Transverse colon (tissue), 4 donors: ENCODE measurements at places on chromosomes 2 and 18. TPM values are rescaled to one million over a fixed set of nuclear protein-coding genes. Genes with fewer than 3 reads are reported as not detected.
A peak's percentile ranks its signal among the peaks of the same experiment; 100 is the strongest.

- H3K4me1 ChIP-seq: no peaks in the 10 kb centered on the region
- no peaks in the 10 kb centered on the region for H3K36me3 ChIP-seq
- H3K27ac ChIP-seq: no peak overlapping the region
- H3K4me3 ChIP-seq: no peak overlapping the region
- DNase-seq: no peak
These were observed 142.4 kb downstream of the EN1 start for GRCh38 chr2:118705032-118705431.

CDH2 gene
- not detected for total RNA-seq

DNA sequence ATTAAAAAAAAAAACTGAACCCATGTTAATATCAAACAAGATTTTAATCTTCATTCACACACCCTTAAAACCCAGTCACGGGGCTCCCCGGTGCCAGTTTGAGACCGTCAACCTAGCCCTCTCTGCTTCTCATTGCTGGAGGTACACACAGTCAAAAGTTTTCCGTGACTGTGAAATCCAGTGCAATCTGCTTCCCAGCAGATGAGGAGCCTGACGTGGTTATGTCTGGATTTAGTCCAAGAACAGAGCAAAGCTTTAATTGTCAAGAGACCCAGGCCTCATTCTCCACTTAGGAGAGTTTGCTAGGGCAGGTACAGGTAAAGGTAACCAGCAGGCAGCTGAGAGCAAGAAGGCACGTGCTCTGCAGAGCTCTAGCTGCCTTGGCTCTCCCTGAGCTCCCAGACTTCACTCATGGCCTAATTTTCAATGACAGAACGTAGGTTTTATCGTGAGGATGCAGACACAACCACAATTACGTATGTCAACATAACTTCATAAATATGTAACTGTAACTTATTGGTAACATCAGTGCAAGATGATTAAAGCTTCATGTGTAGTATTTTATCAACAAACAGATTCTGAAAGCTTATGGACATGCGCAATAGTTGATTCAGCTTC lies 56.3 kb downstream of the SLC16A14 start:
- no peaks in the 10 kb centered on the region for H3K36me3 ChIP-seq
- no peaks in the 10 kb centered on the region for H3K27me3 ChIP-seq
- no peak overlapping the region for H3K27ac ChIP-seq
- DNase-seq: no peak
- no peaks in the 10 kb centered on the region for H3K4me1 ChIP-seq

AQP12B gene
- not detected for total RNA-seq

DNA sequence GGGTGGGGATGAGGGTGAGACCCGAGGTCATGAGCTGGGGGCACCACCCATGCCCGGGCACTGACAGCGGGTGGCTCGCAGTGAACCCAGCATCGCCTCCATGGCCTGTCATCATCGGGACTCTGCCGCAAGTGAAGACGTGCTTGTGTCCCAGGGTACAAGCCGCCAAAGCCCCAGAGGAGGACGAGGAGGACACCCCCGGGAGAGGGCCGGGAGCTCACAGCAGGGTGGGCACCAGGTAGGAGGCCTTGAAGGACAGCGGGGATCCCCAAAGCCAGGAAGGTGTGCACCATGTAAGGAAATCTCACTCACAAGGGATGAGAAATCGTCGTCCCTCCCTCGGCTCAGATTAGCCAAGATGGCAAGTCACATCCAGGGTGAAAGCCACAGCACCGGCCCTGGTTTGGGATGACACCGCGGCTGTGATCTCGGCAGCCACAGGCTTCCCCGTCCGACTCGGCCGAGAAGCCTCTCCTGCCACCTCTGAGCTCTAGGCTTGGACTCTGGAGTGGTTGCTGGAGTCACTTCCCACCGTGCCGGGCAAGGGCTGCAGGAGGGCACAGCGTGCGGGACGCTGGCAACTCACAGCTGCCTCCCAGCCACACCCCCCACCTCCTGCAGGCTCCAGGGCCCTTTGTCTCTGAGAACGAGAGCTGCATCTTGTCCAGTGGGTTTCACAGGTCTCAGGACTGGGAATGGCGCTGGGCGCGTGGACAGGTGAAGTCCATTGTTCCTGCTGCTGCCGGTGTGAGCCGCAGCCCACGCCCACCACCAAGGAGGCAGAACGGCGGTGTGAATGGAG lies 81.6 kb upstream of the CTDP1 start:
- peak; percentile 3 for DNase-seq
- no peaks in the 10 kb centered on the region for H3K36me3 ChIP-seq
- no peaks in the 10 kb centered on the region for H3K27me3 ChIP-seq
- no peaks in the 10 kb centered on the region for H3K4me1 ChIP-seq

DNA sequence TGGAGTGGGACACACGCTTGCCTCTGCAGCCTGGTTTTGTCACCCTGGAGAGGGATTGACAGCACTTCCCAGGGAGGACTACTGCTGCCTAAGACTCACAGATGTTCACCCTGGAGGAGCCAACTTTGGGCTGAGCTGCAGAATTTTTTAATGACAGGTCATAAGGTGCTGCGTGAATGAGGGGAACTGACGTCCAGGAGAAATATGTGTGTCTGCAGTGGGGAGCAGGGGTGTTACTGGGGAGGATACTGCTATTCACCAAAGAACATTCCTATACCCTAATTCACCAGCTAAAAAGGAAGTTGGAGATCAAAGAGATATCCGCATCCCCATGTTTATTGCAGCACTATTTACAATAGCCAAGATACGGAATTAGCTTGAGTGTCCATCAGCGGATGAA lies 144.4 kb downstream of the MGAT5 start:
- no peak for DNase-seq
- H3K27me3 ChIP-seq: no peaks in the 10 kb centered on the region
- no peaks in the 10 kb centered on the region for H3K36me3 ChIP-seq
- no peak overlapping the region for H3K27ac ChIP-seq

DNA sequence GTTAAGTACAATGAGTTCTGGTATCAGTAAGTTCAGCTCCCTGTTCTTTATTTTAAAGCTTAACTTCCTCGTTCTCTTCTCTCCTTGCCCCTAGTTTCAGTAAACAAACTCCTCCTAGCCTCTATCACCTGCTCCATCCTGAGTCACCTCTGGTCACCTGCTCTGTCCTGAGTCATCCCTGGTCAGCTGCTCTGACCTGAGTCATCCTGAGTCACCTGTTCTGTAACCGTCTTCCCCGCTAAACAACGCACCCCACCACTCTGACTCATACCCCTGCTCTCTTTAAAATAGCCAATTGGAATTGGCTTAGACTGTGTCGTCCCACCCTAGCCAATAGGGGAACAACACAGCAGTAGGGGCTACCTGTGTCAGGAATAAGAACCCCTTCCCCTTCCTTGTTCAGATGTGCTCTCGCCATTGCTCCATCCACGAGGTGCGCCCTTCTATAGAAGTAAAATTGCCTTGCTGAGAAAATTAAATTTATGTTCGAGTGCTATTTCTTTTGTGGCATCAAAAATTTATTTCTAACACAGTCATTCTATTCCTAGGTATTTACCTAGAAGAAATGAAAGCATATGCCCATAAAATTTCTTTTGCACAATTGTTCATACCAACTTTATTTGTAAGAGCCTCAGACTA lies 24.9 kb upstream of the RMND5A start:
- H3K4me3 ChIP-seq: no peak overlapping the region
- H3K36me3 ChIP-seq: no peaks in the 10 kb centered on the region

DNA sequence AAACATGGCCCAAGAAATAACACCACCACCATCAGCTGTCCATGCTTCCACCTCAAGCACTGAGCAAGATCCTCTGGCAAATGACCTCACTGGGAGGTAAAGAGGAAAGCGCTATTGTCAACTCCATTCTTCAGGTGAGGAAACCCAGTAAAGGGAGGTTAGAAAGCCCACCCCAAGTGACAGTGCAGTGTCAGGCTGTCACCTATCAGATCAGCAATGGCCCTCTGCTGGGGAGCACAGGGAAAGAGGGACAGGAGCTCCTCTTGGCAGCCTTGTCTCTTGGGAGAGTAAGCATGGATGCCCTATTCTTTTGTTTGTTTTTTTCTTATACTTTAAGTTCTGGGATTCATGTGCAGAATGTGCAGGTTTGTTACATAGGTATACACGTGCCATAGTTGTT lies 104.3 kb upstream of the DAPL1 start:
- H3K27ac ChIP-seq: no peak overlapping the region
- no peak for DNase-seq
- no peak overlapping the region for H3K4me3 ChIP-seq
- H3K27me3 ChIP-seq: no peaks in the 10 kb centered on the region

DNA sequence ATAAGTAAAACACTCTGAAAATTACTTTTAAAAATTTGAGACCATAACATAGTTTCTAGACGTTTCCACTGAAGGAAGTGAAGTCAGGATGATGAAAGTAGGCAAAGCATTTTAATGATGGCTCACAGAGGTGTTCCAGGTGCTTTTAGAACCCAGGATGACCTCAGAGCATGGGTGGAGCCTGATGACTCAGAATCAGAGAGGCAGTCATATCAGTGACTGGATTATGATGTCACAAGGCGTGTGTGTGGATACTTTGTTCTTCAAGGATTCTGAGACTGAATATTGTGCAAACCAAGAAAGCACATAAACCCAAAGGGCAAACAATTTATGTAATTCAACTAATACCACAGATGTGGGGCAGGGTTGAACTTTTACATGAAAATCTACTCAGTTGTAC lies 208.0 kb upstream of the FBXO11 start:
- DNase-seq: peak; percentile 61
- H3K36me3 ChIP-seq: no peaks in the 10 kb centered on the region
- no peaks in the 10 kb centered on the region for H3K4me1 ChIP-seq

GRCh38 chr18:59712311-59712710 lies 15.1 kb upstream of the CCBE1 start:
- H3K36me3 ChIP-seq: no peaks in the 10 kb centered on the region
- H3K4me3 ChIP-seq: no peak overlapping the region
- no peaks in the 10 kb centered on the region for H3K4me1 ChIP-seq
- no peaks in the 10 kb centered on the region for H3K27me3 ChIP-seq
- no peak for DNase-seq
- no peak overlapping the region for H3K27ac ChIP-seq

UGT1A5 gene
- total RNA-seq: 4.2 TPM

TEX44 gene
- total RNA-seq: not detected

DNA sequence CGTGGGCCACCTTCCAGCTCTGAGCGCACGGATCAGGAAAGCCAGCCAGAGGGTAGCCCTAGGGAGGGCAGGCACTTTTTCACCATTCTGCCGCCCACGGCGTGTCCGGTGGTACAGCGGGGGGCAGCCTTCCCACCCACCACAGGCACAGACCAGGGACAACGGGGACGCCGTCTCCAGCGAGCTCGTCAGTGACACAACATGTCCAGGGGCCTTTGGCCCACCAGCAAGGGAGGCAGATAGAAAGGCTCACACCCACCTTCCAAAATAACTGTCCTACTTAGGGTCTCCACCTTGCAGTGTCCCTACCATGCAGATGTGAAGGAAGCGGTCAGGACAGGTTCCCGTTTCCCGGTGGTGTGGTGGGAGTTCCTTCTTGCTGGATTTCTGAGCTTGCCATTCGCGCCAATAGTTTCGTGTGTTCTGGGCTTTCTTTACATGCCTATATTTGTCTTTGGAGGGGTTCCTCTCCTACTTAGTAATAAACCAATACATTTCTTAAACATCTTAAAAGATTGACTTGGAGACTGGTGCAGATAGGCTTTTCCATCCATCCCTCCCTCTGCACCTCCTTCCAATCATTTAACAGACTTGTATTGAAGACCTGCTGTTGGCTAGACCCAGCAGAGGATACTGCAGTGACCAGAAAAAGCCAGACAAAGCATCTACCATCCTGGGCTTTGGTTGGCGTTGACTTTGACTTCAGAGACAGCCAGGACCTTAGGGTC lies 872 bp downstream of the ASB1 start:
- no peak for DNase-seq
- H3K36me3 ChIP-seq: no peaks in the 10 kb centered on the region
- H3K27me3 ChIP-seq: no peaks in the 10 kb centered on the region

GRCh38 chr2:230905448-230906421 lies 19.3 kb downstream of the GPR55 start:
- H3K27me3 ChIP-seq: no peaks in the 10 kb centered on the region
- H3K27ac ChIP-seq: no peak overlapping the region
- no peak for DNase-seq
- H3K4me3 ChIP-seq: no peak overlapping the region
- peaks cover 14% of the 10 kb centered on the region for H3K4me1 ChIP-seq

FAM237A gene
- not detected for total RNA-seq

MRPL44 gene
- 29.1 TPM for total RNA-seq

DNA sequence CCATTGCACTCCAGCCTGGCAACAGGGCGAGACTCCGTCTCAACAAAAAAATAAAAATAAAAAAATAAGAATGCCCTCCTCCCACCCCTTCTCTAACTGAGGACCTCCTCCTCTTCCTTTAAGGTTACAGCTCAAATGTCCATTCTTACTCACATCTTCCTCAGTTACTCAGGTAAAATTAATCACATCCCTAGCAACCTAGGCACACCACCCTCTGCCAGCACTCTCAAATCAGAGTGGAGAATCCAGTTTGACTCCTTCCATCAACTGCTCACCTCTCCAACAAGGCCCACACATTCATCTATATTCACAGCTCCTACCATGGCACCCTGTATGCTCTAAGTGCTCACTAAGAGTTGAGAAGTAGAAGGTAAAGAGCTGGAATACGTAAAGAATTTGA lies 254.3 kb downstream of the ZEB2 start:
- H3K4me3 ChIP-seq: no peak overlapping the region
- H3K27ac ChIP-seq: no peak overlapping the region
- no peak for DNase-seq
- no peaks in the 10 kb centered on the region for H3K36me3 ChIP-seq
- no peaks in the 10 kb centered on the region for H3K4me1 ChIP-seq

AFF3 gene
- total RNA-seq: 9.2 TPM

DUSP2 gene
- 25.1 TPM for total RNA-seq

DNA sequence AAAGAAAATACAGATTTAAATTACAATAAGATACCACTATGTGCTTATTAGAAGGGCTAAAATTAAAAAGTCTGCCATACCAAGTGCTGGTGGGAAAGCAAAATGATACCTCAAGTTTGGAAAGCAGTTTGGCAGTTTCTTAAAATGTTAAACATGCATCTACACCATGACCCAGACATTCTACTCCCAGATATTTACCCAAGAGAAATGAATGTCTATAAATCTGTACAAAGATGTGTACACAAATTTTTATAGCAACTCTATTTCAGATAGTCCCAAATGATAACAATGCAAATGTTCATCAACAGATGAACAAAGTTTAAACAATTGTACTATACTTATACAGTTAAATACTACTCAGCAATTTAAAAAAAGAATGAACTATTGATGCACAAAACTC lies 7.1 kb upstream of the DSG4 start:
- H3K27me3 ChIP-seq: no peaks in the 10 kb centered on the region
- no peaks in the 10 kb centered on the region for H3K4me1 ChIP-seq
- H3K36me3 ChIP-seq: no peaks in the 10 kb centered on the region
- no peak overlapping the region for H3K27ac ChIP-seq
- no peak for DNase-seq
- no peak overlapping the region for H3K4me3 ChIP-seq

- H3K4me3 ChIP-seq: no peak overlapping the region
- no peaks in the 10 kb centered on the region for H3K36me3 ChIP-seq
- H3K27ac ChIP-seq: no peak overlapping the region
- H3K4me1 ChIP-seq: peaks cover 6% of the 10 kb centered on the region
These were observed 3.4 kb upstream of the EFEMP1 start for GRCh38 chr2:55926974-55927373.
